ENCODE measurements at places on chromosomes 5 and 9.

DNA sequence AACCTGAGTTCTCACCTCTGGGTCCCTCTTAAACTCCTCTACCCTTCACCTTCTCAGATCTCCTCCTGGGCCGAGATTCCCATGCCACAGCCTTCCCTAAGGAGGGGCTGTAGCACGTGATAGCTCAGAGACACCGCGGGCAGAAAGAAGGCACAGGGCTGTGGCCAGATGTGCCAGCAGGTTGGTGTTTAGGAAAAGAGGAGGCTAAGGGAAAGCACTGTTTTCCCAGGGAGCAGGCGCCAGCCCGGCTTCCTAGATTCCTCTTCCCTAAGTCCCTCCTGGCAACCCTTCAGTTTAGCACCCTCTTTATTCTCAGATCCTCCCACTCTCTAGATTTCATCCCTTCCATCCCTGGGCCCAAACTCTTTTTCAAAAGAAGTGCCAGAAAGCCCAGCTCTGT is 59.4 kb upstream of the CCNG1 start:
- no peak for DNase-seq

DNA sequence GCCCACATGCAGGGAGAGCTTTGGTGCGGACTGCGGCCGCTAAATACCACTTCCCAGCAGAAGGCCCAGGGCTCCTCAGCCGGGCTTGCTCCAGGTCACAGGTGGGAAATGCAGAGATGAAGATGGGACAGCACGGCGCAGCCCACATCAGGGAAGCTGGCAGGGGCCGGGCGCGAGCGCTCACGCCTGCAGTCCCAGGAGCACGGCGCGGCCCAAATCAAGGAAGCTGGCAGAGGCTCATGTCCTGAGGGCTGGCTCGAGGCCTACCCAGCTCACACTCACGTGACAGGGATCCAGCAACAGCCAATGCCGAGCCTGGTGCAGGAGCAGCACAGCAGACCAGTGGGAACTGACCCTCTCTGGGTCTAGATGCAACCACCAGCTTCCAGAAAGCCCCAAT is 16.3 kb downstream of the LPCAT1 start:
- DNase-seq: no peak

DNA sequence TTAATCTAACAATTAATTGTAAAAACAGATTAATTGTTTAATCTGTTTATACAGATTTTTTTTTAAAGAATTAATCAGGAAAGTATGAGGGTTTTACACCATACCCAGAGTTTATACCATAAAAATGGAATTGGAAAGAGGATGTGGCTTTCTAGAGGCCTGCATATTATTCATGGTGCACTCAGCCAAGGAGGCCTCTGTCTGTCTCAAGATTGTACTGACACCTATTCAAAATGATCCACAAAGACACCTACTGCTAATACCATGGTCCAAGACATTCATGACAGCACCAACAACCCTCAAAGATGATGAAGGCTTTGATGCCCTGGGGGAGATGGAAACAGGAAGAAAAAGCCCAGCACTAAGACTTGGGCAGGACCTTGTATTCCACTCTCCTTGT is 58.1 kb upstream of the MAST4 start:
- DNase-seq: no peak

DNA sequence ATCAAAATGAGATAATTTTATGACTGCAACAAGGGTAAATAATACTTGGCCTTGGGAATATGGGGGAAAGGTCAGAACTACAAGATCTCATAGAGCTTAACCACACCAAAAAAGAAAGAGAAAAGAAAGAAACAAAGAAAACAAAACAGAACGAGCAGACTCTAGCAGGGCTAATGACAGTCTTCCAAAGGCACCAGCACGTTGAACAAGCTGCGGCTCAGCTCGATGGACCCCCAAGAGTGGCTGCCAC is 689 bp downstream of the AK3 start:
- no peak for DNase-seq

DNA sequence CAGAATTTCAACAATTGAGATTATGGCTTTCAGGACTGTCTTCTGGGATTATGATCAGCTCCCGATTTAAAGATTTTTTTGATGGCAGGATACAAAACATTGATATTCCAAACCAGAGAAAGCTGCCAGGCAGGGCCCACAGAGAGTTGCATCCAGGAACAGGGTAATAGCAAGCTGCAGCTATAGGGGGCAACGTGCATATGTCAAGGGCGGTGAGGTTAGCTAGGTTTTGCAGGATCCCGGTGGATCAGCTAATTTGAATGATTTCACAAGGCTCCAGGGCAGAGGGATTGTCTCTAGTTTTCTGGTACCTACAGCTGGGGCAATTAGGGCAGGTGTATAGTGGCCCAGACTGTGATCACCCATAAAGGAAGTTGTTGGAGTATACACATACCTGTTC is 339.4 kb downstream of the CHSY3 start:
- DNase-seq: no peak

GRCh38 chr5:133977858-133978257 is 9.4 kb upstream of the C5orf15 start:
- DNase-seq: no peak

- peak; percentile 91 for DNase-seq
Observed at GRCh38 chr9:4167079-4167671, 132.7 kb downstream of the GLIS3 start.

GRCh38 chr9:35695943-35696401 is 6.2 kb upstream of the TPM2 start:
- no peak for DNase-seq

- no peak for DNase-seq
Observed at GRCh38 chr9:136609838-136610311, 52.8 kb upstream of the EGFL7 start.

DNA sequence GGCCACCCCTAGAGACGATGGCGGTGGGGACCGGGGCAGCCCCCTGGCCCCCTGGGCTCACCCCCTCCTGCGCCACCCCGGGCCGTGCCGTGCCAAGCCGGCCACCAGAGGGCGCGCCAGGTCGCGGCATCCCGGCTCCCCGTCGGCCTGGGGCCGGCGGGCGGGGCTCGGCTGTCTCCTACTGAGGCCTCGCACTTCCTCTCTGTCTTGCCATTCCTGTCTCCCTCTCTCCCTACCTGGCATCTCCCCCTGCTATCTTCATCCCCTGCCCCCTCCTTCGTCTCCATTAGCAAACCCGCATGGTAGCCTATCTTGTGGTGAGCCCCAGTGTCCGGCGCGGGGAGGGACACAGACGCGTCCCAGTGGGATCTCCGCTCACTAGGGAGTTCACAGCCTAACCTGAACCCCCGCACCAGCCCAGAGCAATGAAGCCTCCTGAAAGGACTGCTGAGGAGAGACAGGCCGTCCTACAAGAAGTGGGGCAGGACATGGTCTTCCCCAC is 29.8 kb upstream of the FABP6 start:
- peak; percentile 65 for DNase-seq

DNA sequence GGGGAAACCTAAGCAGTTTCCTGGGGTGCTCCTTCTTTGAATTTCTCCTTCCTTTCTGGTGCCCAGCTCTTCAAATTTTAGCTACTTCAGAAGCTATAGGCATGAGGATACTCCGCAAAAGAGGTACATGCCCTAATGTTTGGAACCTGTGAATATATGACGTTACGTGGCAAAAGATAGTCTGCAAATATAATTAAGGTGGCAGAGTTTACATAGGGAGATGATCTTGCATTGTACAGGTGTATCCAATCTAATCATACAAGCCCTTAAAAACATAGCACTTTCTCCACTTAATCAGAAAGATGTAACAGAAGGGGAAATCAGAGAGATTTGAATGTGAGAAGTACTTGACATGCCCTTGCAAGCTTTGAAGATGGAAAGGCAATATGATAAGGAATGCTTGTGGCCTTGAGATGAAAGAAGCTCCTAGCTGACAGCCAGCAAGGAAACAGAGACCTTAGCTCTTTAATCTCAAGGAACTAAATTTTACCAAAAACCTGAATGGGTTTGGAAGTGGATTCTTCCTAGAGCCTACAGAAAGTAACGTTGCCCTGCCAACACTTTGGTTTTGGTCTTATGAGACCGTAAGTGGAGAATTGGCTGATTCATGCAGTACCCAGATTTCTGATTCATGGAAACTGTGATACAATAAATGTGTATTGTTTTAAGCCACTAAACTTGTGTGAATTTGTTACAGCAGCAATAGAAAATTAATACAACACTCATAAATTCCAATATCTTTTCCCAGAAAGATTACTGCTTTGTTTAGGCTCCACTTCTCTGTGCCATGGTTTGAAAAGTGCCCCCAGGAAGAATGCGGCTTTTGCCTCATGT is 268.4 kb downstream of the FAM170A start:
- no peak for DNase-seq

GRCh38 chr9:113577525-113578261 is 114.2 kb downstream of the RGS3 start:
- no peak for DNase-seq

- no peak for DNase-seq
Observed at GRCh38 chr9:95382433-95382832, 64.9 kb upstream of the FANCC start.

DNA sequence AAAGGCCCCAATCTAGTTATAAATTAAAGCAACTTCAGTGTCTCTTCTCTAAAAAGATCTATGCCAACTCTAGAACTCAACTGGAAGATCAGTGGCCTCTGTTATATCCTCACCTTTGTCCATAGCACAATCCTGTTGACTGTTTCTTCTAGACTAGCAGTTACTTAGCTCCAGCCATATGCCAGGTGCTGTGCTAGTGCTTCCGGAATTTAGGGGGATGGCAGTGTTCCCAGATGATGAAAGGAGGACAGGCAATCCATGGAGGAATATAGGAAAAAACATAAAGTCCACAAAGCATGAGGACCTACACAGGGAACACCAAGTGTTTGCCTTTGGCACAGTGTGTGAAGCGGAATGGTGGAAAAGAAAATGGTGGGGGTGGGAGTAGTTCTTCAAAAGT is 214.3 kb downstream of the MAPKAP1 start:
- DNase-seq: no peak

DNA sequence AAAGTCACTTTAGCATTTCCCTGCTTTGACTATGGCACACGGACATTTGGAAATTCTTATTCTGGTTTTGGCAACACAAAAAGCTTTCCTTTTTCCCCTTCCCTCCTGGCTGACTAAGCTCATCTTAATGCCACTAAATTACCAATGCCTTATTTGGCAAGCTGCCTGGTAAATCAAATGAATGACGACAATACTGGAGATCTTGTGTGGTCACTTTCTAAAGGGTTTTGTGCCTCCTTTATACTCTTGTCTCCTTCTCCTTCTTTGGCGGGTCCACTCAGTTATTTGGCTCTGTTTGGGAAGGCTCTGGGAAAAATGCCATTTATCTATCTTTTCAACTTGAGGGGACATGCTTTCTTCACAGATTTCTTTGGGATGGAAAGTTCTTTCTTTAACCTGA is 34.9 kb downstream of the SH3GL2 start:
- DNase-seq: no peak

DNA sequence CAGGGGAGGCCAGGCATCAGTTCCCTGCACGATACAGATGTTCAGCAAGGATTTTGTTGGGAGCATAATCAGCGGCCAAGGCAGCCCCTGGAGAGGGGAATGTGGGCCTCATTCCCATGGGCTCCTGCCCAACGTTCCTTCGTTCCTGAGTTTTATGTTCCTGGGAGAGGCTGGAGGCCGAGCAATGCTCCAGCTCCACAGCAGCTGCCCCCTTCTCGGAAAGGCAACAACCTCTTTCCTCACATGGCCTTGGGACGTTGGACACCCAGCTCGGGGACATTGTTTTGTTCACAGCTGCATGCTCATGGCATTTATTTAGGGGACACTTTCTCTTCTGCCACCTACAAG is 63.8 kb upstream of the COL15A1 start:
- DNase-seq: peak; percentile 46

- peak; percentile 40 for DNase-seq
Observed at GRCh38 chr5:83450183-83450966, 21.2 kb upstream of the VCAN start.

DNA sequence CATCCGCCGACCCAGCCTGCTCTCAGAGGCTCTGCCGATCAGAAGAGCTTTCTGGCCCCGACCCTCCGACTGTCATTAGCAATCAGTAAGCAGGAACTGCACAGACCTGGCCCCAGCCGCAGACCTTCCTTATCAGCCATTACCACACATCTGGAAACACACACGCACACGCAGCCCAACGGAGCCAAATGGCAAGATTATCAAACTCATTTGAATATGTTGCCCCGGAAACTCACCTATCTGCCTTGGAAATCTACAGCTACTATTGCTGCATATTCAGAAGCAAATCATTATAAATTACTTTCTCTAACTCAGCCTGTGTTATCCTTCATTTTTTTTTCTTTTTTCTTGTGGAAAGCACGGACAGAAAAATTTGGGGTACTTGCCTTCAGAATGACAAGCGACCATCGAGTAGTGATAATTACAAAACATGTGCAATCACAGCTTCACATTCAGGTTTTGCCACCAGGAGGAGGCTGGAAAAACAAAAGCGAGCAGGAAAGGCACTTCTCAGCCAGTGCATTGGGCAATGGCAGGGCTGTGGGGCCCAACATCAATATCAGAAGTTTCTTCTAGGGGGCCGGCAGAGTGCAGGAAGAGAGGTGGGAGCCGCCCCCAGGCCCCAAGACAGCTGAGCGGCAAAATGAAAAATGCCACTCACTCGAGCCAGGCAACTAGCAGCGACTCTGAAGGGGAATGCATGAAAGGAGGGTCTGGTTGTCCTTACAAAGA is 122.3 kb downstream of the VAV2 start:
- DNase-seq: peak; percentile 63

DNA sequence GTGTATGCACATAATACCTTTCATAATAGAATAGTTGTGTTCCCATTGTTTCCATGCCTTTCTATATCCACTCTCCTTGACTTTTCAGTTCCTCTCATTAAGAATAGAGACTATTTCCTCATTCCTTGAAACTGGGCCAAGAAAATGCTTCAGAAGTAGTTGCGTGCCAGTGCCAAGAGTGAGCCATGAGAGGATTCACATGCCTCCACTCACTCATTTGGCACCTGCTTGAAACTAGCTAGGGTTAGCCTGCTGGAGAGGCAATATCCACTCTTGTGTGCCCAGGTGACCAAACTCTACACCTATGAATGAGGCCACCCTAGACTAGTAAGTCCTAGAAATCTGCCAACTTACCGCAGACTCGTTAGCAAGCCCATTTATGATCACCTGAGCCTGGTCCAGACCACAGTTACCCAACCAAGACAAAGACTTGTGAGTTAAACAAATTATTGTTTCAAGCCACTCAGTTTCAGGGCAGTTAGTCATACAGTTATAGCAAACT is 276.3 kb downstream of the EPB41L4A start:
- no peak for DNase-seq

DNA sequence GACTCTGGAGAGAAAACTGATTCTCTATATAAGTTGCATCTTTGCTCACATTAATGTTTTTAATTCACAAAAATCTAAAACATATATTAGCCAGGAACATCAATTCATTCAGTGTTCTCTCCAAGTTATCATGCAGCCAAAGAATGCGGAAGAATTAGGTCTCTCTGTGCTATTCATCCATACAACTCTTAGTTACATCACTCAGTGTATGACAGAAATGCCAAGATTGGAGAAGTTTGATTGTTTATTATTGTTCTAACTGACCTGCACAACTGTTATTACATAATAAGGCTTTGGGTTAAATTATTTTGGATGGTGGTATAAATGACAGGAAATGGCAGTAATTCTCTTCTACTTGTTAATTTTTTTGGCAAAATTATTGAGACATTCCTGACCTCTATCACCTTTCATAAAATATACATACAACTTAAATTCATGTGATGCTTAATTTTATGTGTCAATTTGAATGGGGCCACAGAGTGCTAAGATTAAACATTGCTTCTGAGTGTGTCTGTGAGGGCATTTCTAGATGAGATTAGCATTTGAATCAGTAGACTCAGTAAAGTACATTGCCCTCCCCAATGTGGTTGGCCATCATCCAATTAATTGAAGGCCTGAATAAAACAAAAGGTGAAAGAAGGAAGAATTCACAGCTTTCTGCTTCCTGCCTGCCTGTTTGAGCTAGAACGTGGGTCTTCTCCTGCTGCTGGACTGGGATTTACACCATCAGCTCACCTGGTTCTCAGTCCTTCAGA is 70.2 kb downstream of the NR2F1-AS1 start:
- no peak for DNase-seq
